Naive thymus-derived CD4-positive, alpha-beta T cell (primary cell): ENCODE measurements at places on chromosomes 1 and 21. TPM values are rescaled to one million over a fixed set of nuclear protein-coding genes. Genes with fewer than 3 reads are reported as not detected.

DNA sequence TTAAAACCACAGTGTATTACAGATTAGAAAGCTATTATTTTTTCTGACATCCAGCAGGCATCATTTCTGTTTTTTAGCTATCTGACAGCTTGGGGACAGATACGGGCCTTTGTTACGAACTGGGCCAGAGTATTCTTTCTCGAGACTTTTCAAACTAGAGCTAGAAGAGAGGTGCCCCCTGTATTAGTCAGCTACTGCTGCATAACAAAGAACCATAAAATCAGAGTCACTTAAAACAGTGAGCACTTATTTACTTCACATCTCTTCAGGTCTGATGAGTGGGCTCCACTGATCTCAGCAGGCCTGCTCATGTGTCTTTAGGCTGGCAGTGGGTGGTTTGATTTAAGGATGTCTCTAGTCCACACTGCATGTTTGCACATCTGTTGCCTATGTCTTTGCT is 67.8 kb downstream of the BACH1 start:
- H3K27ac ChIP-seq, result no peak overlapping the region
- no peak overlapping the region for H3K4me3 ChIP-seq
- no peak for DNase-seq
- H3K4me1 ChIP-seq, result no peaks in the 10 kb centered on the region
- H3K36me3 ChIP-seq, result no peaks in the 10 kb centered on the region

DNA sequence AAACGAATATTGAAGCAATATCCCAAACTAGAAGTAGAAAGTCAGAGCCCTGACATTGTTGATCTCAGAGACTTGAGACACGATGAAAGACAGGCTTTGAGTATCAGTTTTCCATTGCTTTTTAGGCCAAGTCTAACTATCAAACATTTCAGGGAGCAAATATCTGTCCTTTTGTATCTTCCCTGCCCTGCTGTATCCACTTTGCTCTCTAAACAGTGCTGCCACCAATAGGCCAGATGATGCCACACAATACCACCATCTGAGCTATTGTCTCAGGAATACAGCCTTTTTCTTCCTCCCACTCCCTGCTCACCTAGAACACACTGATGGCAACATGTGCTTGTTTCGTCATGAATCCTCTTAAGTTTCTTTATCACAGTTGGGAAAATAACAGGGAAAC is 62.6 kb upstream of the SPAG17 start:
- no peak for DNase-seq
- H3K27ac ChIP-seq, result no peak overlapping the region
- no peaks in the 10 kb centered on the region for H3K36me3 ChIP-seq
- no peak overlapping the region for H3K4me3 ChIP-seq
- no peaks in the 10 kb centered on the region for H3K27me3 ChIP-seq
- H3K4me1 ChIP-seq, result no peaks in the 10 kb centered on the region

Gene SDC3
- polyA plus RNA-seq, result 0.07 TPM

DNA sequence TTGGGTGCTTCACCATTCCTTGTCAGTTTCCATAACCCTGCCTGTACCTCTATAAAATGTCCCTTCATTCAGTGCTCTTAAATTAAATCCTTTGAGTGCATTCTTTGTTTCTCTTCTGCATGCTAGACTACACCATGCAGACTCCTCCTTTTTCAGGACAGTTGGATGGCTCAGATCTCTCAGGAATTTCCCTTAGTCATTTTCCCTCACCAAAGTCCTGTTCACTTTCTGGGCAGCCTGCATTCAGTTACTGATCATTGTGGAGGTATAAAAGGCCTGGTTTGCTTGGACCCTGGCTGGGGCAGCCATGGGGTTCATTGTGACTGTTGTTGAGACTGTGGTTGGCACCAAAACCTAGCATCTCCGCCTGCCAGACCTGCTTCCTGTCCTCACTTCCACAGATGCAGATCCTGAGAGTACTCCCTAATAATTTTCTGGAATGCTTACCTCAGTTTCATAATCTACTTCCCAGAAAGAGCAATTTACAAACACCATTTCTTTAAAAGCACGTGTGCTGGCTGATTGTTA is 88.4 kb downstream of the PDE4B start:
- no peak overlapping the region for H3K27ac ChIP-seq
- no peaks in the 10 kb centered on the region for H3K4me1 ChIP-seq
- no peak overlapping the region for H3K4me3 ChIP-seq
- DNase-seq, result no peak

- H3K27me3 ChIP-seq, result no peaks in the 10 kb centered on the region
- no peaks in the 10 kb centered on the region for H3K36me3 ChIP-seq
- H3K4me1 ChIP-seq, result no peaks in the 10 kb centered on the region
- no peak overlapping the region for H3K4me3 ChIP-seq
- no peak overlapping the region for H3K27ac ChIP-seq
Observed at GRCh38 chr1:83554174-83554573, 444.8 kb downstream of the TTLL7 start.

GRCh38 chr1:87786861-87787545 is 458.3 kb downstream of the LMO4 start:
- no peak overlapping the region for H3K27ac ChIP-seq
- no peaks in the 10 kb centered on the region for H3K36me3 ChIP-seq
- H3K4me3 ChIP-seq, result no peak overlapping the region
- DNase-seq, result no peak
- H3K4me1 ChIP-seq, result no peaks in the 10 kb centered on the region

Gene HEYL
- not detected for polyA plus RNA-seq

DNA sequence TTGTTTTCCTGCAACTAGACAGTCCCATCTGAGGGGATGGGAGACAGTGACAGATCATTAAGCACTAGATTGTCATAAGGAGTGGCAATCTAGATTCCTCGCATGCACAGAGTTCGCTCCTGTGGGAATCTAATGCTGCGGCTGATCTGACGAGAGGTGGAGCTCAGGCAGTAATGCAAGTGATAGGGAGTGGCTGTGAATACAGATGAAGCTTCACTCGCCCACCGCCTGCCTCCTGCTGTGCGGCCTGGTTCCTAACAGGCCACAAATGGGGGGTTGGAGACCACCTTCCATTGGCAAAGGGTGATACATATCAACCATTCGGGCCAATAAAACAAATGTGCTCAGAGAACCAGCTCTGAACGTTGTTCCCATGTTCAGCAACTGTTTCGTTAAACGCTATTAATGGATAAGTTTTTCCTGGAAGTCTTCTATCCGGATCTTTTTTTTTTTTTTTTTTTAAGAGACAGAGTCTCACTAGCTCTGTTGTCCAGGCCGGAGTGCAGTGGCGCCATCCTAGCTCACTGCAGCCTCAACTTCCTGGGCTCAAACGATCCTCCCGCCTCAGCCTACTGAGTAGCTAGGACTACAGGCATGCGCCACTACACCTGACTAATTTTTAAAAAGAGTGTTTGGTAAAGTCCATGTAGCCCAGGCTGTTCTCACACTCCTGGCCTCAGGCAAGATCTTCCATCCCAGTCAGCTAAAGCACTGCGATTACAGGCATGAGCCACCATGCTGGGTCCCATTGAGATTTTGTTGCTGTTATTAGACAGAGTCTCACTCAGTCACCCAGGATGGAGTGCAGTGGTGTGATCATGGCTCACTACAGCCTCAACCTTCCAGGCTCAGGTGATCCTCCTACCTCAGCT is 8.7 kb upstream of the RSRP1 start:
- H3K4me1 ChIP-seq, result no peaks in the 10 kb centered on the region
- no peaks in the 10 kb centered on the region for H3K27me3 ChIP-seq
- H3K27ac ChIP-seq, result no peak overlapping the region
- no peaks in the 10 kb centered on the region for H3K36me3 ChIP-seq
- DNase-seq, result no peak

DNA sequence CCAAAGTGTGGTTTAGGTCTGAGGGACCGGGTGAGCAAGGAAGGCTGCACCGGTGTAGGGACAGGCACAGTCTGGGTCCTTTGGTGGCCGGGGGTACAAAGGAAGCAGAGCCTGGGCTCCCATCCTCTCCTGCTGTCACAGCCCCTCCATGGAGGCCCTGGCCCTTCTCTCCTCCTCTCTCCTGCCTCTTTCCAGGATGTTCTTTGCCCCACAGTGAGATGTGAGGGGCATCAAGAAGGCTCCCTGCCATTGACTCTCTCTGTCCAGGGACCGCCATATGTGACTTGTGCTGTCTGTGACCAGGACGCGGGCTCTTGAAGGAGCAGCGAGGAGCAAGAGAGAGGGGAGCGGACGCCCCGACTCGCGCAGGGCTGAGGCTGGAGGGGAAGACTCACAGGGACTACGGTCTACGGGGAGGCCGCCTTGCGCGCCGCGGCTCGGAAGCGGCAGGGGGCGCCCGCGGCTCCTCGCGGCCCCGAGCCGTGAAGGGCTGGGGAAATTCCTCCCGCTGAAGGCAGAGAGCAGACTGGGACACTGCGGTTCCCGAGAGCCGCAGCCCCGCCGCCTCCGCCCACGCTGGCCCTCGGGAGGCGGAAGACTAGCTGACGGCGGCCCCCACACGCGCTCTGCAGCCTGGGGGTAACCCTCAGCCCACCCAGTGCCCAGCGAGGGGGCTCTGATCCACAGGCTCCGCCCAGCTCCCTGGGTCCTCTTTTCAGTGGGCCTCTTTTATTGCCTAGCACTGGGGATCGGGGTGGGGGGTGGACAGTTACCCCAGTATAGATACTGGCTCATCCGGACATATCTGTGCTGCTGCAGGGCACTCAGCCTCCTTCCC is 40.8 kb downstream of the MAB21L3 start:
- H3K36me3 ChIP-seq, result no peaks in the 10 kb centered on the region
- peaks cover 7% of the 10 kb centered on the region for H3K4me1 ChIP-seq
- peak overlapping the region; percentile 48 for H3K4me3 ChIP-seq
- peak overlapping the region; percentile 74 for H3K27ac ChIP-seq
- H3K27me3 ChIP-seq, result no peaks in the 10 kb centered on the region

Gene USP1
- 34.7 TPM for polyA plus RNA-seq

DNA sequence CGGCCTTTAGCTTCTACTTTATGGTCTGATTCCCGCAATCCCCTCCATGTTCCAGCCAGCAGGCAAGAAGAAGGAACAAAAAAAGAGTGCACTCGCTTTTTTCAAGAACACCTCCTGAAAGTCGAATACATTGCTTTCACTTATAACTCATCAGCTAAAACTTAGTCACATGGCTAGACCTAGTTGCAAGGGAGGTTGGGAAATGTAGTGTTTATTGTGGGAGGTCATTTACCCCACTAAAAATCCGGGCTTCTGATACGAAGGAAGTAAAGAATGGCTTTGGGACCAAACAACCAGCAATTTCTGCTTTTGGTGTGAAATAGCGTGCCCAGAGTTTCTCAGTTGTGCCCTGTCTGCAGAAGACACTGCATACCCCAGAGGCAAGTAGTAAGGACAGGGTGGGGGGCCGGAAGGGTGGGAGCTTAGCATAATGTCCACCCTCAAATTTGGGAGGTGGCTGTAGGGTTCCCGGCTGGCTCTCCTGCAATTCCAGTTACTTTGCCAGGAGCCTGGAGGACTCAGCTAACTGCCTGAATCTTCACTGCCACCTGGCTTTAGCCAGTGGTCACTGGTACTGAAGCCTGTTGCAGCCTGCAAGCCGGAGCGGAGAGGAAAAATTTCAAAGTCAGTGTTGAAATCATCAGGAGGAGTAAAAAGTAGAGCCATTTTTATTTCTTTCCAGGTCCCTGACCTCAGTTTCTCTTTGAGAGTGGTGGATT is 57.7 kb upstream of the F3 start:
- H3K4me3 ChIP-seq, result no peak overlapping the region
- no peak for DNase-seq
- no peak overlapping the region for H3K27ac ChIP-seq
- H3K36me3 ChIP-seq, result no peaks in the 10 kb centered on the region
- no peaks in the 10 kb centered on the region for H3K27me3 ChIP-seq

Gene RGS13
- not detected for polyA plus RNA-seq

DNA sequence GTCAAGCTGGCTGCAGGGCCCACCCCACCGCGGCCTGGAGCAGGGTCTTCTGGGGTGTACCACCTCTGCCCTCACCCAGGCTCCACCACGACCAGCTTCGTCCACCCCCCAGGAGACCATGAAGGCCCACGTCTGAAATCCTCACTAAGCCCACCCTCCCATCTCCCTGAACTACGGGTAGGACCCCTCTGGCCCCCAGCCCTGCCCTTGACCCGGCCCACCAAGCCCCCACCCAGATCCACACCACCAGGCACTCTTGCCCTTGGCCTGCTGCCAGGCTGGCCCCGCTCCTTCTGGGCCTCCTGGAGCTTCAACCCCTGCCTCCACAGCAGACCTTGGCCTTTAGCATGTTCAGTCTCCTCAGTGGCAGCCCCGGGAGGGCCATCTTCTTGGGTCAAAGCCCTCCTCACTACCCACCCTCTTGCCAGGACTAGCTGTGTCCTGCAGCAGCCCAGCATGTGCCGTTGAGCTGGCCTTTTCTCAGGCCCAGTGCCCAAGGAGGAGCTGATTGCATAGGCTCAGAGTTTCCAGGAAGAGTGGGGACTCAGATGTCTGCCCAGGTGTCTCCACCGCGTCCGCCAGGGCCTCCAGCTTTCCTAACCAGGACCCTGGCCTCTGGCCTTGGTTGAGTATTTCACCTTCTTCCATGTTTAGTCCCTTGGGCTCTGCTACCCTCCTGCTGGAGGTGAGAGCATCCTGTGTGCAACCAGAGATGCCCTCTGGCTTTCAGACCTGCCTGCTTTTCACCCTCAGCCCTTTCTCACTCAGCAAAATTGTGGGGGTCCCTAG is 17.7 kb upstream of the SAMD11 start:
- no peak overlapping the region for H3K4me3 ChIP-seq
- H3K4me1 ChIP-seq, result peaks cover 8% of the 10 kb centered on the region
- no peaks in the 10 kb centered on the region for H3K36me3 ChIP-seq
- no peak overlapping the region for H3K27ac ChIP-seq

Gene DCST1
- polyA plus RNA-seq, result not detected

GRCh38 chr1:21919520-21919919 is 17.6 kb downstream of the HSPG2 start:
- H3K4me3 ChIP-seq, result no peak overlapping the region
- no peaks in the 10 kb centered on the region for H3K4me1 ChIP-seq
- H3K36me3 ChIP-seq, result no peaks in the 10 kb centered on the region
- no peak overlapping the region for H3K27ac ChIP-seq
- no peak for DNase-seq
- no peaks in the 10 kb centered on the region for H3K27me3 ChIP-seq

- no peaks in the 10 kb centered on the region for H3K4me1 ChIP-seq
- DNase-seq, result no peak
- H3K27ac ChIP-seq, result no peak overlapping the region
- H3K36me3 ChIP-seq, result no peaks in the 10 kb centered on the region
- H3K4me3 ChIP-seq, result no peak overlapping the region
- H3K27me3 ChIP-seq, result no peaks in the 10 kb centered on the region
Observed at GRCh38 chr21:33317145-33317544, 7.6 kb upstream of the IFNAR1 start.

Gene LCE2C
- polyA plus RNA-seq, result not detected

Gene MSH4
- not detected for polyA plus RNA-seq

GRCh38 chr1:163844459-163844858 is 522.7 kb downstream of the NUF2 start:
- no peaks in the 10 kb centered on the region for H3K27me3 ChIP-seq
- no peaks in the 10 kb centered on the region for H3K36me3 ChIP-seq
- H3K27ac ChIP-seq, result no peak overlapping the region
- no peak overlapping the region for H3K4me3 ChIP-seq
- H3K4me1 ChIP-seq, result no peaks in the 10 kb centered on the region

Gene WDR26
- polyA plus RNA-seq, result 1.7 TPM

- no peak overlapping the region for H3K27ac ChIP-seq
- H3K27me3 ChIP-seq, result no peaks in the 10 kb centered on the region
Observed at GRCh38 chr1:84253036-84253435, 48.5 kb upstream of the SAMD13 start.
